GM23248 (cell line): ENCODE measurements at places on chromosomes 5 and 9. TPM values are rescaled to one million over a fixed set of nuclear protein-coding genes. Genes with fewer than 3 reads are reported as not detected.

SPINK7 gene
- not detected in 2 replicates for total RNA-seq

SLC25A2 gene
- not detected in 2 replicates for total RNA-seq

LCN6 gene
- not detected in 2 replicates for total RNA-seq

TAS2R1 gene
- not detected in 2 replicates for total RNA-seq

ASTN2 gene
- total RNA-seq = 3.8 and 7.5 TPM in 2 replicates

MAP1B gene
- total RNA-seq = 71.7 and 149 TPM in 2 replicates

ACOT12 gene
- not detected in 2 replicates for total RNA-seq

SYNPO gene
- total RNA-seq = 6.1 and 7.7 TPM in 2 replicates

UGT3A1 gene
- total RNA-seq = not detected in 2 replicates

IGFBPL1 gene
- total RNA-seq = 0.76 TPM in 1 of 2 replicates, not detected in the other

SPATA31A3 gene
- not detected in 2 replicates for total RNA-seq

DOK3 gene
- 0.25 and 0.97 TPM in 2 replicates for total RNA-seq

GMCL2 gene
- total RNA-seq = not detected in 2 replicates

ANKRD18A gene
- not detected in 2 replicates for total RNA-seq

NIPAL4 gene
- total RNA-seq = not detected in 2 replicates

SLC6A7 gene
- not detected in 2 replicates for total RNA-seq

CAVIN4 gene
- 1.7 and 1.9 TPM in 2 replicates for total RNA-seq

SOHLH1 gene
- not detected in 2 replicates for total RNA-seq

CXCL14 gene
- total RNA-seq = 1.3 TPM in 1 of 2 replicates, not detected in the other

MGAT1 gene
- 200 and 209 TPM in 2 replicates for total RNA-seq

SMIM33 gene
- not detected in 2 replicates for total RNA-seq

CD274 gene
- 4.2 and 4.3 TPM in 2 replicates for total RNA-seq

EGR1 gene
- total RNA-seq = 14.3 and 19.0 TPM in 2 replicates

FAM169A gene
- total RNA-seq = 0.22 TPM in 1 of 2 replicates, not detected in the other

NSMF gene
- 28.8 and 29.1 TPM in 2 replicates for total RNA-seq

SLC34A3 gene
- total RNA-seq = not detected in 2 replicates

SOX30 gene
- total RNA-seq = not detected in 2 replicates

RETREG1 gene
- 0.22 and 5.1 TPM in 2 replicates for total RNA-seq

EIF4E1B gene
- not detected in 2 replicates for total RNA-seq

NUDT12 gene
- total RNA-seq = 8.6 and 8.9 TPM in 2 replicates

ASS1 gene
- total RNA-seq = 182 and 216 TPM in 2 replicates

PCDHGB1 gene
- total RNA-seq = 0.25 and 0.86 TPM in 2 replicates

PIP5K1B gene
- total RNA-seq = not detected in 2 replicates

IFNK gene
- not detected in 2 replicates for total RNA-seq

SLC25A48 gene
- not detected in 2 replicates for total RNA-seq

DNM1 gene
- total RNA-seq = 11.3 and 12.1 TPM in 2 replicates

PAEP gene
- total RNA-seq = not detected in 2 replicates

ROR2 gene
- 8.2 and 12.9 TPM in 2 replicates for total RNA-seq

PCDHA1 gene
- total RNA-seq = not detected in 2 replicates

RBM22 gene
- total RNA-seq = 24.6 and 25.8 TPM in 2 replicates

ADGRV1 gene
- total RNA-seq = not detected in 2 replicates

CENPH gene
- 14.7 and 16.7 TPM in 2 replicates for total RNA-seq

TOR4A gene
- 25.8 and 29.6 TPM in 2 replicates for total RNA-seq

SLC6A19 gene
- total RNA-seq = not detected in 2 replicates

PTGR1 gene
- total RNA-seq = 65.2 and 74.9 TPM in 2 replicates

MBLAC2 gene
- total RNA-seq = 3.7 and 4.8 TPM in 2 replicates

CTNND2 gene
- not detected in 2 replicates for total RNA-seq

UGT3A2 gene
- not detected in 2 replicates for total RNA-seq

C5orf52 gene
- total RNA-seq = not detected in 2 replicates

PCDHGA1 gene
- total RNA-seq = 0.38 and 1.8 TPM in 2 replicates

OTULINL gene
- 1.3 TPM in 1 of 2 replicates, not detected in the other for total RNA-seq

TSC1 gene
- total RNA-seq = 22.4 and 33.0 TPM in 2 replicates

HTR1A gene
- total RNA-seq = not detected in 2 replicates

CER1 gene
- not detected in 2 replicates for total RNA-seq

TMEM203 gene
- 44.3 and 52.9 TPM in 2 replicates for total RNA-seq

CYSRT1 gene
- 0.43 TPM in 1 of 2 replicates, not detected in the other for total RNA-seq
